ENCODE measurements at places on chromosomes 3 and 15. TPM values are rescaled to one million over a fixed set of nuclear protein-coding genes. Genes with fewer than 3 reads are reported as not detected.

GRCh38 chr3:159453945-159454344 lies 534.7 kb upstream of the IL12A start:
- DNase-seq: no peak

Gene SETD2
- polyA plus RNA-seq: 18.2 TPM

DNA sequence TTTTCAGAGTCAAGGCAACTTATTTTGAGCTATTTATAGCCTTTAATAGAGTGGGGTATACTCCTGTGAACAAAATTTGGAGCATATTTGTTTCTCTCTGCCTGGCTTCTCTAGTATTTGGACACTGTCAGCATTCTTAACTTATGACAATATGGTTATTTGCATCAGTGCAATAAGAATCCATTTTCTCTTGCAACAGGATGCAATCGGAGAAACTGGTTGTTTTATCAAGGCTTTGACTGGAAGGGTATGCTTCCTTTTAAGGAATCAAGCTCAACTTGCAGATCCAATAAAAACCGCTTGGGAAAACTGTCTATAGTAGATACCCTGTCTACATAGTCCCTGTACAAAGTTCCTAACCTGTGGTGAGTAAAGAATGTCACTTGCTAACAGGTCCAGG lies 106.7 kb downstream of the DPH6 start:
- peak; percentile 78 for DNase-seq

DNA sequence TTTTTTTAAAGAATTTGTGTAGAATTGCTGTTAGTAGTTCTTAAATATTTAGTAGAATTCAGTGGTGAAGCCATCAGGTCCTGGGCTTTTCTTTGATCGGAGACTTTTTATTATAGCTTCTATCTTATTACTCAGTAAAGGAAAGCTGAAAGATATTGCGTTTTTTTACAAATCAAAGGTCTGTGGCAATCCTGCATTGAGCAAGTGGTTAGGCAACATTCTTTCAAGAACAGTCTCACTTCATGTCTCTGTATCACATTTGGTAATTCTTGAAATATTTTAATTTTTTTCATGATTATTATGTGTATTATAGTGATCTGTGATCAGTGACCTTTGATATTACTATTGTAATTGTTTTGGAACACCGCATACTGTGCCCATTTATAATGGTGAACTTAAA lies 140.8 kb downstream of the UNC13C start:
- no peak for DNase-seq

- DNase-seq: no peak
Observed at GRCh38 chr3:58776231-58776630, 109.7 kb upstream of the FAM3D start.

GRCh38 chr3:53288214-53288613 lies 32.4 kb upstream of the TKT start:
- no peak for DNase-seq

Gene TPRA1
- 42.3 TPM for polyA plus RNA-seq

Gene TNK2
- polyA plus RNA-seq: 6.3 TPM

- no peak for DNase-seq
Observed at GRCh38 chr3:9117220-9117619, 132.2 kb downstream of the SRGAP3 start.
